ENCODE measurements at places on chromosomes 1 and 21.

DNA sequence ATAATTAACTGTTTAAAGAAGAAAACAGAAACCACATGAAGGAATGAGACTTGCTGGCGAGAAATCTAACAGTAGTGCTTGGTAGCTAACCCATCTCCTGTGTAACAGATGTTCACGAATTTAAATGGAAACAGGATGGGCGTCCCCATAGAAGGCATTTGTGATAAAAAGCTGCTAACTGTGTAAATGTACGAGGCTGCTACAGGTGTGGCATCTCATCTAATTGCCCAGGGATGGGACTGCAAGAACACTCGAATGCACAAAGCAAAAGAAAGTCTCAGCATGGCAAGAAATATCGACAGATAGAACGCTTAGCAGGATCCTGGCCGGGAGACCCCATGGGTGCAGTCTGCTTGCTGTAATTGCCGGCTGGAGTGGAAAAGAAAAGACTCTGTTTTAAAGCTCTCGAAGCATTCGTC, 112.7 kb downstream of the RUNX1 start:
- no peak for DNase-seq

DNA sequence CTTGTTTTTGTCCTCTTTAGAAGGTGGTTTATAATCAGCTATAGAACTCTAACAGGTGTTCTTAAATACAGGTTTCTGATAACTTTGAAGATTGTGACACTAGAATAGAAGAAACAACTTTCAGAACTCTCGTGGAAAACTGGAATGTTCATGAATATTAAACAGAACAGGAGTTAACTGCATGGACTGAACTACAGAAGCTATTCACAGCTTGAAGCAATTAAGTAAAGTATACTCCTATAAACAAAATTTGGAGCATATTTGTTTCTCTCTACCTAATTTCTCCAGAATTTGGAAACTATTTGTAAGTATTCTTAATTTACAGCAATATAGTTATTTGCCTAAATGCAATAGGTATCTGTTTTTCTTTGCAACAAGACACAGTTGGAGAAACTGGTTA, 824.8 kb downstream of the ADGRL2 start:
- no peak for DNase-seq

DNA sequence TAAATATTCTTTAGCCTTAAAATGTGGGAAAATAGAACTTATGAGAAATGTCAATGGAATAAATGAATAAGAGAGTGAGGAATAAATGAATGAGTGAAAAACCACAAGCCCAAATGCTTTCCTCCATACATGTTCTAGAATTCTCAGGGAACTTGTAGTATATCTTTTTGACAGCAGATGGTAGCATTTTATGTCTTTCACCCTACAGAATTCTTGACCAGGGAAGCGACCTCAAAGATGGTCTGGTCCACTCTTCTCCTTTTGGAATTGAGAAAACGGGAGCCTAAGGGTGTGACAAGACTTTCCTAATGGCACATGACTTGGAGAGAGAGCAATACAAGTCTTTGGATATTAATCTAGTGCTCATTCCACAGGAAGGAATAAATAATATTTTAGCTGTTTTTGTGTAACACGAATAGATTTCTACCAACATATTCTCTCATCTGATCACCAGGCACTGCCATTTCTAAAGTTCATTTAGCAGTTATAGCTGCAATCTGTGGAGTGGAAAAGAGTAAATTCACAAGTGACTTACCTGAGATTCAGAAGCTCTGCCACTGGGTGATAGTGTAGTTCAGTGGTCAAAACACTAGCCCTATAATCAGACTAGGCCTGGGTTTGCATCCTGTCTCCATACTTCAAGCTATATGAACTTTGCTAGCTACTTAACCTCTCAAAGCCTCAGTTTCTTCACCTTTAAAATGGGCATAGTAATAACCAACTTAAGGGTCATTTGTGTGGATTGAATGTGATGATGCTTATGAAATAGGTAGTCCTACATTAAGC, 15.0 kb upstream of the F5 start:
- DNase-seq = peak; percentile 5

DNA sequence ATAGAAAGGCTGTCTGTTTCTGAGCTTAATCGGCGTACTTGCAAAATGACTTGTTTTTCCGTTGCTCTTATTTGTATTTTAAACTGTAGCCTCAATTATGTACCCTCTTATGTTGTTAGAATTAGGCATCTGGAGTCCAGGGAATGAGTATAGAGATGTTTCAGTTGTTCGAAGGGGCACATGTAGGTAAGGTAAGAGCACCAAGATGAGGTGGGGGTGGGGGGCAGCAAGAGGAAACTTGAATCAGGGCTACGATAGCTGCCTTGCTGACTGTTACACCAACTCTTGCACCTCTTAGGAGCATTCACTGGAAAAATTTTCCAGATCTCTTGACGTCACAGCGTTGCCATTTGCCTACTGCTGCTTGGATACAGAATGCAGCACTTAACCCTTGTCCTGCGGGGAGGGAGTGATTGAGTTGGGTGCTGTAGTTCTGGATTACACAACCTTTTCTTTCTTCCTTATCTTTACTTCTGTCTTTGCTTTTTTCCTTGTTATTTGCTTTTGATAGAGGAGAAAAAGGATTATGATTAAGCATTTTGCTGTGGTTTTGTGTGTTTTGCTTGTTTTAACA, 3.2 kb downstream of the ATP1B1 start:
- no peak for DNase-seq

DNA sequence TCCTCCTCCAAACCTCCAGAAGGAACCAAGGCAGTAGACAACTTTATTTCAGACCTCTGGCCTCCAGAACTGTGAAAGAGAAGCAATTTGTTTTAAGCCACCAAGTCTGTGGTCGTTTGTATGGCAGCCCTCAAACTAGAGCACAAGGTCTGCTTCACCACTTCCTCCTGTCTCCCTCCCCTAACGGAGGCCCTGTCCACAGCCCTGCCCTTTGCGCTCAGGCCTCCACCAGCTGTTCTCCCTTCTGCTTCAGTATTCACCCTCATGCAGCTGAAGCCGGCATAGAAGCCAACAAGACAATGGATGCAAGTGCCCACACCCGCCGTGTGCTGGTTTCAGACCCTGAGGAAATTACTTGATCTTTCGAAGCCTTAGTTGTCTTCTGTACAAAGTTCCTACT, 364.1 kb downstream of the HHAT start:
- DNase-seq = no peak

- no peak for DNase-seq
These were observed 345.3 kb downstream of the LMX1A start for GRCh38 chr1:165011186-165011585.

DNA sequence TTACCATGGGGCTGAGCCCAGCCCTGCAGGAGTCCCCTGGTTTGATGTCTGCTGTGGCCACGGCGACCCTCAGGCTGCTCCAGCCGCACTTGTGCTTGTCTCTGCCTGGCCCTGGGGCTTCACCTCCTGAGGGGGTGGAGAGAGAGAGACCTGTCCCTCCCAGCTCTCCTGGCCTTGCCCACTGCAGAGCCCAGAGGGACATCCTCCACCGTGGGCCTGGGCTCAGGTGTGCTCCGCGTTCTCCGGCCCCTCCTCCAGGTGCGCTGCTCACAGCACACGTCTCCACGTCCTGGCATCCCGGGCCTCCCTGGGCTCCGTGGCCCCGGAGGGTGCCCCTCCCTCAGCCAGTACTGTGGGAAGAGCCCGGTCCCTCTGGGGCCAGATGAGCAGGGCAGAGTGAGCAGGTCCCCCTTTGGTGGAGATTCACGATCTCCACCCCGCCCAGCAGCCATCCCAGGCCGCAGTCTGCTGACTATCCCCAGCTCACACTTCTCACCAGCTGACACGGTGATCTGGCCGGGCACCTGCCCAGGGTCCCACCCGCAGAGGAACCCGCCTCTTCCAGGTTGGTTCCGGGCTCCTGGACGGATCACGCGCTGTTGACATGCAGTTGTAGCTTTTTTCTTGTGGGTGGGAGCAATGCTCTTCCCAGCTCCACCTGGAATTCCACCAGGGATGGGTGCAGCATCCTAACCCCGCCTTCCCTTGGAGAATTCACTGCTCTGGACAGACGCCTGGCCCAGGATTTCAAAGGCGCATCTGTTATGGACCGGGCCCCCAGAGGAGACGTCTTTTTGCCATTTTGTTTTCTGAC, 41.8 kb upstream of the POFUT2 start:
- DNase-seq = no peak

Data from brain pericyte (primary cell).